Stimulated activated CD8-positive, alpha-beta memory T cell treated with anti-CD3 and anti-CD28 coated beads, Interleukin-15, amount 100 ng/mL, for 24 hours (primary cell): ENCODE measurements at places on chromosomes 4 and X.
A peak's percentile ranks its signal among the peaks of the same experiment; 100 is the strongest.

DNA sequence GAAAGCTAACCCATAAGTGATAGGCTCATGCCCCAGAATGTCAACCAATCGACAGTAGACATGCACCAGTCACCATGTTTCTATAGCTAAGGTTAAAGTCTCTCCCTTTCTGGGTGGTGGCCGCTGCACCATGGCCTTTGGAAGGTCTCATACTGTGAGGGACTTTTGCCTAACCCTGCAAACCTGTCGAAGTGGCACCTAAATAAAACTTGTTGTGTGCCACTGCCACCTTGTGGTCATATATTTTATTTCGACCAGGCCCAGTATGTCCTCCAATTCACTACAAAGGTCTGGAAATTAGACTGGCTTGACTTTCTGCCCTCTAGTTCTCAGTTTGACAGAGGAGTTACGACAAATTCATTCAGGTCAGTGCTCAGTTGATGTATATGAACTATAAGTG, 163.1 kb downstream of the SMARCA1 start:
- DNase-seq: peak; percentile 0

- no peak for DNase-seq
Measured at GRCh38 chr4:33025236-33025635, 2305.1 kb downstream of the PCDH7 start.

- DNase-seq: no peak
Measured at GRCh38 chr4:76377911-76378310, 43.0 kb downstream of the CCDC158 start.

- no peak for DNase-seq
Measured at GRCh38 chrX:107107459-107107858, 11.2 kb downstream of the RBM41 start.

GRCh38 chr4:3520276-3520675, 11.9 kb downstream of the LRPAP1 start:
- DNase-seq: no peak

GRCh38 chr4:24126776-24127175, 236.9 kb upstream of the PPARGC1A start:
- no peak for DNase-seq

GRCh38 chrX:10350981-10351380, 194.2 kb downstream of the CLCN4 start:
- DNase-seq: no peak

GRCh38 chr4:99642725-99643489, 14.7 kb downstream of the C4orf54 start:
- DNase-seq: no peak

DNA sequence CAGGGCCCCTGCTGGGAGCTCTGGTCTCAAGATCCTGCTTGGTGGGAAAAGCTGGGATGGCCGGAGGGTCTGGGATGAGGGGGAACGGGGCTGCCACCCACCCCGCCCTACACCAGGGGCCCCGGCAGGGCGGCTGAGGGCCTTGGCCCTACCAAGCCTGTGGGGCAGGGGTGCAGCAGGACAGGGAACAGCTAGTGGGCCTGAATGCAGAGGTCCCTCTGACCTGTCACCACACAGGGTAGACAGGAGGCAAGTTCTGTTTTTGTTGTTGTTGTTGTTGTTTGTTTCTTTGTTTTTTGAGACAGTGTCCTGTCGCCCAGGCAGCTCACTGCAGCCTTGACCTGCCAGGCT, 332 bp upstream of the RENBP start:
- DNase-seq: no peak

DNA sequence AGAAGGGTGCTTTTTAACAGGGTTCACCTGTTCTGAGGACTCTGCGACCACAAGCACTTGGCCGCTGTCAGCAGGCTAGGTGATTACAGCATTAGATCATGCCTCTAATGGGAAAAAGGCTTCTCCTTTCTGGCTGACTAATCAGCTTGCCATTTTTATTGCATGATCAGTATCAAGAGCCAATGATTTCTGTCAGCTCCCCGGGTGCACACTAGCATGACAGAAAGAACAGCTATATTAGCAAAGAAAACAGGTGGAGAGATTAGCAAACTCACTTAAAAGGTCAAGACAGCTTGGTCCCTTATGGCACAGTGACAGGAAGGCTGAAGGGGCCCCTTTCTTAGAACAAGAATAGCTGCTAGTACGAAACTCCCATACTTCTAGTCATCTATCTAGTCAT, 170.0 kb downstream of the SMIM20 start:
- no peak for DNase-seq

- no peak for DNase-seq
Measured at GRCh38 chrX:103414561-103414960, 38.2 kb downstream of the BEX3 start.

DNA sequence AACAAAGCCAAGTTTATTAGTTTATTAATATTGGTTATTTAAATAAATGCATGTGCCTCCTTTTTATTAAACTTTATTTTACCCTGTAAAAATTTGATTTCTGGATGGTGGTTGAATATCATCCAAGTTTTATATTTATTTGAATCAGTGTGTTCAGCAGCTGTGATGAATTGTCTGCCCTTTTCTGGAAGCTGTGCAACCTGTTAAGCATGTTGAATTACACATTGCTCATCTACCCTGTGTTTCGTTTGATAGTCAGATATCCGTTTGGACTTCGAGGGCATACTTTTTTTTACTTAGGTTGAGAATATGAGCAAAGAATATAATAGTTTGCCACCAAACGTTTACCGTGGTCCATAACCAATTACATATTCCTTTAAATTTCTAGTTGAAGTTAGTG, 95.8 kb upstream of the TENM3 start:
- no peak for DNase-seq

DNA sequence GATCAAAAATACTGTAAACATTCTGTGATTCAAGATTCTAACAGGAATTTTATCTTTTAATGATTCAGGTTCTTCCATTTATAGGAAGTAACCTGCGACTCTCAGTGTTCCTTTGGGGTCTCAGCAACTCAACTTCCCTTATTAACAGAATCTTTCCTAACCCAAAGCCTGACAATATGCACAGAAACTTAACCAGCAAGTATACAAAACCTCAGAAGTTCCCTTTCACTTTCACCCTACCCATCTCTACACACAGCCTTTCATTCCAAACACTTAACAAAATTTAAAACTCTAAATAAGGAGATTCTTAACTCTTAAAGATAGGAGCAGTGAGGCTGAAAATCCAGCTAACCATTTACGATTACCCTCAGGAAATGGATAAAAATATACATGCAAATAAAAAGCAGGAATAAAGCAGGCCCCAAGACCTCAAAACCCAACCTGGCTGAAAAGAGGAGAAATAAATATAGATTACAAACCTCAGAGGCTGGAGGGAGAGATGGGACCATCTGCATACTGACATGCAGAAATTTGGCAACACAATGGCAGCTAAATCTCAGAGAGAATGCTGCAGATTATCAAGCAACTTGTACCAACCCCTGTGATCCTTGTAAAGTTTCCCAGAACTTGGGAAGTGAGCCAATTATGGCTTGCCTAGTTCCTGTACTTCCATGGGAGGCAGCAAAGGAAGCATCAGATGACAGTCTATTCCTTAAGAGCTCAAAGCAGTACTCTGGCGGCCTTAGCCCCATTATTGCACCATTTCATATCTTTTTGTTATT, 101.0 kb downstream of the ATP11C start:
- DNase-seq: no peak

GRCh38 chr4:147901388-147901787, 169.5 kb downstream of the ARHGAP10 start:
- no peak for DNase-seq

GRCh38 chr4:75180217-75180616, 247.3 kb downstream of the PARM1 start:
- no peak for DNase-seq

GRCh38 chr4:304969-305680, at the start of gene ZNF732:
ZNF732 (minus strand) TSS chr4:305474; CDS start chr4:305310, 164 bp downstream.
- DNase-seq: no peak

- DNase-seq: no peak
Measured at GRCh38 chr4:7646384-7647061, 211.8 kb upstream of the PSAPL1 start.

- peak; percentile 2 for DNase-seq
Measured at GRCh38 chrX:136250191-136251040, 784 bp downstream of the MAP7D3 start.

- DNase-seq: no peak
Measured at GRCh38 chr4:165011403-165011802, 20.4 kb upstream of the TRIM60 start.

GRCh38 chr4:24476282-24476681, 108.1 kb downstream of the DHX15 start:
- no peak for DNase-seq

DNA sequence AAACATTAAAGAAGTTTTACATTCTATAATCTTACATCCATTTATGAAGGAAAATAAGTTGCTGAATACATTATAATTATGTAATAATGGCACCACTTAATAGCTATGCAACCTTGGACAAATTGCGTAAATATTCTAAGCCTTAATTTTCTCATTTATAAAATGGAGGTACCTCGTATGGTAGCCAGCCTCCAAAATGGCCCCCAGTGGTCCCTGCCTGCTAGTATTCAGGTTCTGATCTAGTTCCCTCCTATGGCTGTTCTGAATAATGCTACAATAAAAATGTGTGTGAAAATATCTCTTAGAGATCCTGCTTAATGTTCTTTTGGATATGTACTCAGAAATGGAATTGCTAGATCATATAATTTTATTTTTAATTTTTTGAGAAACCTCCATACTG, 11.0 kb upstream of the NKX3-2 start:
- no peak for DNase-seq

- DNase-seq: no peak
Measured at GRCh38 chr4:182918791-182919302, 1.7 kb upstream of the DCTD start.

DNA sequence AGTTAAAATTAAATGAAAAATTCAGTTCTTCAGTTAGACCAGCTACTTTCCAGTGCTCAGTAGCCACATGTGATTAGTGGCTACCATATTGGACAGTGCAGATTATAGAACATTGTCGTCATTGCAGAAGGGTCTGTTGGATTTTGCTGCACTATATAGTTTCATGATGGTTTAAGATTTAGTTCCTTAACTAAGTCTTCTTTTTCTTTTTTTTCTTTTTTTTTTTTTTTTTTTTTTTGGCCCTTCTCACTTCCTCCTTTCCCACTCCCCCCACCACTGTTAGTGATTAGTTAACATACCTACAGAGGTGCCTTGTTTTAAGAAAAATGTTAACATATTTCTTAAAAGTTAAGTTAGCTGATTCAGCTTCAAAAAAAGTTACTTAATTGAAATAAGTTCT, 9.0 kb downstream of the RAB9A start:
- DNase-seq: no peak

DNA sequence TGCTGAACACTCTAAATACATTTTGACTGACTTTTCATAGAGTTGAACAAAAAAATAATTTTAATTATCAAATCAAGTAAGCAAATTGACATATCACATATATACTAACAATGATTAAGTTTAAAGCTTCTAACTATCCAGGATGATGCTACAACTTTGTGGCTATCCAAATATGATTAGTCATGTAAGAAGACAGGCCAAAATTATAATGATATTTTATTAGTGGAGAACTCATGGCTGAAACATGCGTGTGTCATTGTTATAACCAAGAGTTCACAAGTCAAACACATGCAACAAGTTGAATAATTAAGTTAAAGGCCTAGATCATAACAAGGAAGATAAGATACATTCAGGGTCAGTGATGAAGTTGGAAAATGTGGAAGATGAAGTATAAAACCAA, 346.8 kb downstream of the FSTL5 start:
- no peak for DNase-seq

DNA sequence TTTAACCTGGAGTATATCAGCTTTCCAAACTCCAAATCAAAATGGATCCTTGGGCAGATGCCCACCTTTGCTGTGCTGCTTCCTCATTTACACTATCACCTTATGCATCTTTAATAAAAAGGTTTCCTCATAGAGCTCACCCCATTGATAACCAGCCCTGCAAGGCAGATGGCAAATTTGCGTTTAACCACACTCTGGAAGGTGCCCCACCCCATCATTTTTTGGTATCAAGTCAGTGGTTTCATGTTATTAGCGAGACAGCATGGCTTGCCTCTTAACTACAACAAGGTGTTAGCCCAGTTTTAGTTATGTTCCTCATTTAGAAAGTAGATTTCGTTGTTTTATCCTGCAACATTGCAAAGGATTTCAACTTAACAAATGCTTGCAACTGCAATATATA, 214.0 kb upstream of the WDFY3 start:
- DNase-seq: no peak

DNA sequence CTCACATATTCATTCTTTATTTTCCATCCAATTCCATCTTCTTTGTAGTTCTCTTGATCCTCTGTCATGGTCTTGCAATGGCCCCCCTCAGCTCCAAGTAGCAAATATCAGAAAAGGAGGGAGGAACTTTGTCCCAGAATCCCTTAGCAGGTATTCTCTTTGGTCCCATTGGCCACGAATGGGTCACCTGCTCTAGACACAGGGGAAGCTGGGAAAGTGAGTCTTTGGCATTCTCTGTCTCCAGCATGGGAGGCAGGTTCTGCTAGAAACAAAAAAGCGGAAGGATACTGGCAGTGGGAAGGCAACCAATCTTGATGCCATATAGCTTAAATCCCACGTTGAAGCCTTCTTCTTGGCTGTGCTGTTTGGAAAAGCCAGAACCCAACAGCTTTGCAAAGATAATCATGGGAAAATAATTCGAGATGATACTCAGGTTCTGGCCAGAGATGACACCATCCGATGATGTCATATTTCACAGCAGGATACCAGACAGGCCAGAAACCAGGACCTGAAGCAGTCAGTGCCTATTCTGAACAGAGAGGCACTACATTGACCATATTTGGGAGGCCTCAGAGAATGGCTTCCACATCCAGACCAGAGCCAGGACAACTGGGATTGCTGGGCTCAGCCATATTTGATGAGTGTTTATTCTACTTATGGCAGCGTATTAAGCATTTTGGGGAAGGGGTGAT, 110.4 kb upstream of the ATXN3L start:
- DNase-seq: no peak

DNA sequence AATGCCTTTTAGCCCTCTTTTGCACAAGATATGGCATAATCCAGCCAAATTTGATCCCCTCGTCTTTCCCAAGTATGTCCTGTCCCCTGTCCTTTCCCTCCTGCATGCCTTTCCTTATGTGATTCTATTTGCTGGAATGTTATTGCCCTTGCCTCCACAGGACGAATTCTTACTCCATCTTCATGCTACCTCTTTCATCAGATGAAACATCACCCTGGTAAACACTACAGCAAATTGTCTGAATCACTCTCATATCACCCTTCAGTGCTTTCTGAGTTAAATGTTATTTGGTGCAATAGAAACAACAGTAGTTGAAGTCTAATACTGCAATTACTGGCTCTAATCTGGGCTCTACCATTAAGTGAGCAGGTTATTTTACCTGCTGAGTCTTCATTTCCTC, 52.2 kb upstream of the FAT1 start:
- DNase-seq: no peak

DNA sequence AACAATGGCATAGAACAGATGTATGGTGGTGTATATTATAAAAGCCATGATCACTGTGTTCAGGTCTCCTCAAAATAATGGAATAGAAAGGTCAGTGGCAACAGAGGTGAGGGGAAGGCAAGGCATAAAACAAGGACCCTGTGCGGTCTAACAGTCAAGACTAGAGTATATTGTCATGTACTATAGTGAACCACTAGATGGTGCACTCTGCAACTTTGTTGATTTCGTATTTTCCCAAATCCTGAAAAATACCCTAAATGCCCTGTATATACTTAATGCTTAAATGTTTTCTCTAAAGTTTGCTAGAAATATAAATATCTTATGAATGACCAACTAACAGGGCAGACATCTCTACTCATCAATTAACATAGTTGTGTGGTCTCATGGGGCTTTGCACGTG, 453.0 kb downstream of the PCDH11X start:
- no peak for DNase-seq
